NCI-H524 (cell line): ENCODE measurements at places on chromosomes 7 and 10.

- no peak for DNase-seq
Observed at GRCh38 chr7:47649919-47650318, 68.0 kb upstream of the TNS3 start.

DNA sequence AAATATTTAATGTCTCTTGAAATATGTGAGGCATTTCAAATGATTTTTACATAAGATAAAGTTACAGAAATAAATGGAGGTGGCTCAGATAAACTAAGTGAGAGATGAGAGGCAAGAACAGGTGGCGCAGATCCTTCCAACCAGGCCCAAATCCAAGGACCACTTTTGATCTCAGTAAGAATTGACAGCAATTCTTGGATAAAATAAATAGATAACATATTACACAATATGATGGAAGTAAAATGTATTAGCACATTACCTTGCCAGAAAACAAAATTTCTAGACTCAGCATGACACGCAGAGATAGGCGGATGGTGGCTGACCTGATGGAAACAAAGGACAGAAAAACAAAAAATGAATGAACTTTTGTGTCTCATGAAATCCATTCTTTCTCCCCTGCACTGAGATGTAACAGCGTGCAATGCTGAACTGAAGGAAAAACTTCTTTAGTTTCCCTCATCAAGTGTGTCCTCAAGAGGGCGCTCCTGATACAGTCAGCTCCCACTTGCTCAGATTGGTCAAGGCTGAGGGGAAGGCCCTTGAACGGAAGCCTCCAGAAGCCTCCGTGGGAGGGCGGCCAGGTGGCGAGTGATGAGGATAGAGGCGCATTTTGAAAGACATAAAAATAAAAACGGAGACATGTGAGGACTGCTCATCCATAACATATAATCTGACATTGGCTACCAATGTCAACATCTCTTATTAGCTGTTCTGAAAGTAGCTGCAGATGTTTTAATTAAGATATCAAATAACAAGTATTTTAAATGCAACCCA, 62.8 kb upstream of the GSDME start:
- peak; percentile 81 for DNase-seq

DNA sequence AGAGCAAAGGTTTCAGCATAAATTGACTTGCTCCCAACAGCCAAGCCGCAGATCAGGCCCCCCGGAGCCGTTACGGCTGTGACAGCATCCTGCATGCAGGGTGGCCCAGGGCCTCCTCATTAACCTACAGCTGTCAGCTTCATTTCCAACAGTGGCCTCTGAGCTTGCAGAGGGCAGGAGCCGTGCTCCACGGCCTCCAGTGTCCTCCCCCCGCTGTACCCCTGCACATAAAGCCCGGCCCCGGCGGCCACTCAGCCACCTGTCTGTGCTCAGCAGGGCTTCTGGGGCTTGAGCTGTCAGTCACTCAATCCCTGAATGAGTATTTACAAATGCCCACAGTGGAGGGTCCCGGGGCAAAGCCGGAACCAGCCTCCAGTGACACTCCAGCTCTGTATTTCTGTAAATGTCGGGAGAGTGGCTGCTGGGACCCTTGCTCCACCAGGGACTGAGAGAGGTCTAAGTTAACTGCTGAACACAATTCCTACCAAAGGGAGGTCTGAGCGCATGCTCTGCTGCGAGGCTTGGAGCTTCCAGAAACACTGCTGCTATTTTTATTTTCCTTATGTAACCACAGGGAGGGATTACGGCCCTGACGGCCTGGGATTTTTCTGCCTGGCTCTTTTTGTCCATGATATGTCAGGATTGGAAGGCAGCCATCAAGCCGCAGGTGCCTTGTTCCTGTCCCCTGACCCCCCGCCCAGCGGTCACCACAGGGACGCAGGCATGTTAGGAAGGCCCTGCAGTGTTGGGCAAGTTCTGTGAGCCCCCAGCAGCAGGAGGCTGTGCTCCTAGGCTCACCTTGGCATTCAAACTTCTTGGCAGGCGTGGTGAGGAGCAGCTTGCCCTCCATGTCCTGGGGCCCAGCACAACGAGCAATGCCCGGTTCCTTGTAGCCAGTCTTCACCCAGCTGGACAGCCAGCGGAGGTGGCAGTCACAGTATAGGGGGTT, 165.0 kb downstream of the SLIT1 start:
- DNase-seq: no peak

- DNase-seq: no peak
Observed at GRCh38 chr7:122423591-122423990, 119.0 kb upstream of the FEZF1 start.

DNA sequence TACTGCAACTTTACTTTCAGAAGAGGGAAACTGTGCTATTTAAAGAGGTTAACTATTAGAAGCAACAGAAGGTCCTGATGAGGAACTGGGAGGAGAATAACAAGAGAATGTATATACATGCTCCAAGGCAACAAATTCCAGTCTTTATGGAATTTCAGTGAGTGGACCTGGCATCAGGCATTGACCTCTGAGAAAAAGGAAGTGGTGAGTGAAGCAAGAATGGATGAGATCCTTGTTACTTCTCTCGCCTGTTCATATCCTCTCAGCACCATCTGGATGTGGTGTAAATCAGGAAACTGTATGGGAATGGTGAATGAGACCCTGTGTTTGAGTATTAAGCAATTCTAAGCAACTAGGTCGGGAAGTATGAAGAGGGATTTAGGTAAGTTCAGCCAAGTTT, 30.3 kb upstream of the KBTBD2 start:
- no peak for DNase-seq

DNA sequence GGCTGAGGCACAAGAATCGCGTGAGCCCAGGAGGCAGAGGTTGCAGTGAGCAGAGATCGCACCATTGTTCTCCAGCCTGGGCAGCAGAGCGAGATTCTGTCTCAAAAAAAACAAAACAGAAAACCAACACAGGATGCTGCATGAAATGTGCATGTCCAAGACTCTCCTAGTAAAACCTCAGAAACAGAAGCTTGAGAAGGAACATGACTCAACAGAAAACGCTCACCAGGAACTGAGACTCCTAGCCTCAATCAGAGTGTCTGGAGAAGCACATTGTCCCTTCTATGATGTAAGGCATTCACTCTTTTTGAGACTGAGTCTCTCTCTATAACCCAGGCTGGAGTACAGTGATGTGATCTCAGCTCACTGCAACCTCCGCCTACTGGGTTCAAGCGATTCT, 168.3 kb downstream of the MYOF start:
- DNase-seq: no peak

DNA sequence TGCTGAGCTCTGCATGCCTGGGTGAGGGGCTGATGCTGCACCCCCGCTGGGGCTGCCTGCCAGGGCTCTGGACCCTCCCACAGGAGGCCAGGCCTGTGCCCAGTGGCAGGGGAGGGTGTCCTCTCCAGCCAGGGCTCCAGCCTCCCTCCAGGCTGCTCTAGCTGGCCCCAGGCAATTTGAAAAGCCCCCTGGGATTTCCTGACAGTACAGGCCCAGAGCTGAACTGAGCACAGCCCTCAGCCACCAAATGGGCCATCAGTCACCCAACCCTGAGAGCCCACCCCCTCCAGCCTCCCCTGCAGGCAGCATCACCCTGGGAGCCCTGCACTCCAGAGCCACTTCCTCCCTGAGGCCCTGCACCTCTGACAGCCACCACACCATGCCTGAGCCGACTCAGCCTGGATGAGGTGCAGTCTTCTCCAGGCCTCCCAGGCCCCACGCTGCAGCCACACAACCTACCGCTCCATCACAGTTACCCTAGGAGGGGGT, 101.8 kb upstream of the RET start:
- DNase-seq: no peak

- DNase-seq: no peak
Observed at GRCh38 chr10:90587081-90587491, 270.8 kb downstream of the HTR7 start.

- no peak for DNase-seq
Observed at GRCh38 chr10:15035385-15036301, 8.1 kb upstream of the OLAH start.

GRCh38 chr10:116880716-116881482, 31.6 kb downstream of the ENO4 start:
- DNase-seq: no peak

- no peak for DNase-seq
Observed at GRCh38 chr7:19852192-19852591, 78.8 kb upstream of the TMEM196 start.
